ENCODE measurements at places on chromosomes 12 and 14.

GRCh38 chr12:133222211-133222610 is 13.5 kb downstream of the ANHX start:
- no peak for DNase-seq

GRCh38 chr12:45235087-45236025 is 19.5 kb downstream of the ANO6 start:
- peak; percentile 66 for DNase-seq

DNA sequence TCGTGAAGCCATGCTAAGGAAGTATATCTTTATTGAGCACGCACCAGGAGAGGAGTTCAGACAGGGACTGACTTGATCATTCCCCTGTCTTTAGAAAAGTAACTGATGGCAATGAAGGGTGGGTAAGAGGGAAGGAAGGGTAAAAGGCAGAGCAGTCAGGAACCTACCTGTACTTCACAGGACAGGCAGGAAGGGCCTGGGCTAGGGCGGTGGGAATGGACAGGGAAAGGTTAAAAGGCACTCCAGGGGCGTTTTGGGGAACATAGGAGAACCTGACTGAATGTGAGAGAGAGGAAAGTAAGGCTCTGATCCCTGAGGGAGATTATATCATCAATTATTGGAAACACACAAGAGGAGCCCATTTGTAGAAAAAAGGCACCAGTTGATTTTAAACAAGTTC is 3.9 kb downstream of the SLC35E3 start:
- no peak for DNase-seq

DNA sequence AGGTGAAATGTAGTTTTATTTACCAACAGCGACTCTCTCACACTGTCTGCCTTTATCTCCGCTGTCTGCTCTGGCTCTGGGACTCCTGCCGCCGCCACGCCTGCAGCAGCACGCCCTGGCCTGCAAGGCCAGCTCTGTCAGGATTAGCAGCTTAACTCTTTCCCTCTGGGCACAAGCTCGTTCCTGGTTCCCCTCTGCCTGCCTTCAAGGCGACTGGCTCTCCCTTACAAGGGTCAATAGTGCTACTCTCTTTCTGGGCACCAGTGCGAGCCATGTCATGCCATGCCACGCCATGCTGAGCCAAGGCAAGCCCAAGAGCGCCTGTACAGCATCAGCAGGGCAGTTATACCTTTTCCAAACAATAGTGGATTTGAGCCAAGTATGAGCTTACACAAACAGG is 3.6 kb upstream of the CLEC2B start:
- DNase-seq, result no peak

GRCh38 chr14:21185491-21185890 is 29.6 kb upstream of the OR5AU1 start:
- peak; percentile 24 for DNase-seq

GRCh38 chr14:40599725-40600124 is 1007.0 kb upstream of the LRFN5 start:
- DNase-seq, result peak; percentile 34

DNA sequence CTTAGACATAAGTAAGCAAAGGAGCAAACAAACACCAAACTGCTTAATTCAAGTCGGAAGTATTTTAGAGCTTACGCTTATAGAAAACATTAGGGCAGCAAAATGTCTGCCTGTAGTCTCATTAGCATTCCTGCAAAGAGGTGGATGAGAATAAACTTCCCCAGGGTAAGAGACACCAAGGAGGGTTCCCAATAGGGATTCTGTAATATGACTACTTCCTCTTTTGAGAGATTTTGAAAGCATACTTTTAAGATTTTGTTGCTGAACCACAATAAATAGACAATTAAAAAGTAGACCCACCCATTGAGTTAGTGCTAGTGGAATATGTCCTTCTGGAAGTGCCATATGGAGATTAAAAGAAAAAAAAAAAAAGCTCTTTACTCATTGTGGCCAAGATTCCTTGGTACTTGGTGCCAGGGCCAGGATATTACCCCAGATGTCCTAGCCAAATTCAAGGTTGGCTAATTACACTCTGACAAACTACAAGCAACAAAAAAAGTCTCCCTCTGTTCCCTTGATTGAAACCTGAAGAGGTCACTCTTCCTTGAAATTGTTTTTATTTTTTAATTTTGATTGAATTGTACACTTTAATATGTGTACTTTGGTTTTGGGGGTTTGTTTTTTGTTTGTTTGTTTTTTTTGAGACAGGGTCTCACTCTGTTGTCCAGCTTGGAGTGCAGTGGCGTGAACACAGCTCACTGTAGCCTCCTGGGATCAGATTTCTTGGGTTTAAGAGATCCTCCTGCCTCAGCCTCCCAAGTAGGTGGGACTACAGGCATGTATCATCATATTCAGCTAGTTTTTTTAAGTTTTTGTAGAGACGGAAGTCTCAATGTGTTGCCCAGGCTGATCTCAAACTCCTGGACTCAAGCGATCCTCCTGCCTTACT is 8.7 kb downstream of the CLIP1 start:
- no peak for DNase-seq

DNA sequence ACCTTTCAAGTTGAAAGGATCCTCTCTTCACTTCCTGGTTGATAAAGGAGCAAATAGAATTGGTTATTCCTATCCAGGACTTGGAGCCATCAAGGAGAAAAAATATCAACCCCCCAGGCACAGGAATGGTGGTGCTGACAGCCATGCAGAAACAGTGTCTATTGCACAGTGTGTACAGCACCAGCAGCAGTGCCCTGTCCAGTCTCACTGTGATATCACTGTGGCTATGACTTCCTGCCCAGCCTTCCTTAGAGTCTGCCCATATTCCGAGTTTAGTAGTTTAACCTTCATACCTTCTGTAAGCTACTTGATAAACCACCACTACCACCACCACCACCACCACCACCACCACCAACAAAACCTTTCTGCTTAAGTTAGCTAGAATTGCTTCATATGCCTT is 45.1 kb upstream of the FERMT2 start:
- DNase-seq, result no peak

DNA sequence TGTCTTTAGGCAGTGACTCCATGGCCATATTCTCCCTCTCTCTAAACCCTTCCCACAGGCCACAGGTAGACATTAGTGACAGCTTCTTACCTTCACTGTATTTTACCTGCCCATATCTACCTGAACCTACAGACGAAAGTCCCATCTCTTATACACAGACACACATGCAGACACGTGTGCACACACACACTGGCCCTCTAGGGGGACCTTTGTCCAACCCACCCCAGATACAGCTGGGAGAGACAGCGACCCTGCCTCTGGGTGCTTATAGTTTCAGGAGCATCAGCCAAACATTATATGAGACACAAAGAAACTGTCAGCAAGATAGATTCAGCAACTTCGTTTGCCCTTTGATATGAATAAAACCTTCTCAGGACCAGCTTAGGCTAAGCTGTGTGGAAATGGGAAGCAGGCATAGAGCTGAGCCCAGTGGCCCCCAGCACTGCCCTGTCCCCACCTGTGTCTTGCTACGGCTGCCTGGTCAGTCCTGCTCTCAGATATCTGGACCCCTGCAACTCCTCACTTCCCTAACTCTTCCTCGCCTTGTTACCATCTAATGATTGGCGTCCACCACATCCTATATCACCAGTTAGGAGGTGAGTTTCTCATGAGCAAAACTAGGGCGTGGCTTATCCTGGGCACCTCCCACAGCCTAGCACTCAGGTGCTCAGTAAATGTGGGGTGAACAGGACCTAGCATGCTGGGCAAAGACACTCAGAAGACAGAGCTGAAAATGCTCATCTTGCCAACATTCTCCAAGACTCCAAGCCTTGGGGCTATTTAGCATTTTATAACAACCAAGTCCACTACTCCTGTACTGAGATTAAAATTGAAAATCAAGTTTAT is 12.0 kb upstream of the CD9 start:
- DNase-seq, result no peak

GRCh38 chr12:82866227-82866775 is 179.6 kb downstream of the TMTC2 start:
- no peak for DNase-seq

GRCh38 chr12:3658327-3659163 is 94.4 kb downstream of the CRACR2A start:
- DNase-seq, result peak; percentile 36

- DNase-seq, result no peak
These were observed 1197.9 kb upstream of the SEL1L start for GRCh38 chr14:82731526-82731925.

- no peak for DNase-seq
These were observed 7.0 kb upstream of the HOXC12 start for GRCh38 chr12:53947743-53948142.

DNA sequence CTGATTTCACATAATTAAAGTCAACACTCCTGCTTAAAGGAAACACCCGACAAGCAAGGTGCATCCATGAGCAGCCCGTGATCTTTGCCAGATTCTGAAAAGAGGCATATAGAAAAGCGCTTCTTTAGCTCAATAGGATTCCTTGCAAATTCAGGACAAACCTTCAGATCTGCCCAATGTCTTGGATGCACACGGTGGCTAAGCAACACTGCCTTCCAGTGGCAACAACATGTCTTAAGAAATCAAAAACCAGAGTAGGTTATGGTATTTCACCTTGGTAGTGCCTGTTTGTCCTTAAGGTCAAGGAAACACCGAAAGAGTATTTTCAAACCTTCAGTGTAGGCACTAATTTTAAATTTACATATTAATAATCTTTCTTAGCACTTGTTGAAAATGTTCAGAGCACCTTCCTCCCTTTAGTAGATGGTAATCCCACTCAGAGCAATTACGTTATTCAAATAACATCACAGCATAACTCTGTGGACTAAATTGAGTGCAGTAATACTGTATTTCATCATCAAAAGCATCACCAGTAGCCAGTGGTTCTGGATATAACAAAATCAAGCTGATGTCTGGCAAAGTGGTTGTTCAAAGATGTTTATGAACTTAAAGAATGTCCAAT is 58.0 kb upstream of the CDKN3 start:
- DNase-seq, result peak; percentile 42

DNA sequence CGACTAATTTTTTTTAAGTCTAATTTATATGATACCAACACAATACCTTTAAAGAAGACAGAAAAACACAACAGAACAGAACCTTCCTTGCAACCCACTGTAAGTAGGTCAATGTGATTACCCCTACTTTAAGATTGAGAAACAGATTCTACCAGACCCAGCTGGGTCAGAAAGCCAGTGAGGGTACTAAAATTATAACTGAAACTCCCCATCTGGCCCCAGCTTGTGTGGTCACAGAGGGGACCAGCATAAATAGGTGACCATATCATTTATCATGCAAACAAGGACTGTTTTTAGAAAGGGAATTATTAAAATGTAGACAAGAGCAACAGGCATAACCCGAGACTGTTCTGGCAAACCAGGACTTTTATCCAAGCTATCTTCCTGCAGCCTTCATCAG is 30.1 kb upstream of the FRMD6 start:
- no peak for DNase-seq

DNA sequence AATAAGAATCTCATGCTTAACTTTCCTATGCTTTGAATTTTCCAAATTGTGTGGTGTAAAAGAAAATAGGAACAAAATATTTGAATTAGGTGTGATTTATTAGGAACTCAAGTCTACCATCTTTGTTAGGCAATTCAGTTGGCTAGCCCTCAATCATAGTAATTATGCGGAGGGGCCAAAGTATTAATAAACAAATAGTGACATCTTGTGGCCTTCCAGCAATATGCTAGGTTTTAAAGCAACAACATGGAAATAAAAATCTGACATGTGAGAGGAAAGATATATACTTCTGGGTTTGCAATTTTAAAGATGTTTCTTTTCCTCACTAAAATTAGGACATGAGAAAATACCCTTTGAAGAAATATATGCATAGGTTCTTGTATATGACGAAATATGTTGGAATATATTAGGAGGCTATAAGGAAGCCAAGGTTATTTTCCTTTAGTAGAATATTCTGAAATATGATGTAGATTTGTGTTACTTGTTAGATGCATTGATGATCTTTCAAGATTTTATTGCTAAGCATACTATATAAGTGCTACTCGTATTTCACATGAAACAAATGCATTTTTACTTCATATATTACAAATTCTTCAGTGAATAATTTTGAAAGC is 200.4 kb downstream of the PTPRO start:
- peak; percentile 51 for DNase-seq

DNA sequence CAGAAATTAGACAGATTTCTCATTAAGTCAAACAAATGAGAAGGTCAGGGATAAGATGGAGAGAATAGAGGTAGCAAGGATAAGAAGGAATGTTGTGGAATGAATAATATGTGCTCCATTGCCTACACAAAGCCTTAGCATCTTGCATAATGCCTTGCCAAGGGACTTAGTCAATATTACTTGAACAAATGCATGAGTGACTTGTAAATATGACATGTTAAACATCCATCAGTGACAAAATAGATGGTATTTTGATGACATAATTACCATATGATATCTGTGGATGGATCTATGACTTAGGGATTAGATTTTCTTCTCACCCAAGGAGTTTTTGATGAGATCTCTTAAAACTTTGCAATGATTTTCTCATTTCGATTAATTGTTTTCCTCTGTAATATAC is 194.1 kb upstream of the RASSF8 start:
- DNase-seq, result peak; percentile 34

DNA sequence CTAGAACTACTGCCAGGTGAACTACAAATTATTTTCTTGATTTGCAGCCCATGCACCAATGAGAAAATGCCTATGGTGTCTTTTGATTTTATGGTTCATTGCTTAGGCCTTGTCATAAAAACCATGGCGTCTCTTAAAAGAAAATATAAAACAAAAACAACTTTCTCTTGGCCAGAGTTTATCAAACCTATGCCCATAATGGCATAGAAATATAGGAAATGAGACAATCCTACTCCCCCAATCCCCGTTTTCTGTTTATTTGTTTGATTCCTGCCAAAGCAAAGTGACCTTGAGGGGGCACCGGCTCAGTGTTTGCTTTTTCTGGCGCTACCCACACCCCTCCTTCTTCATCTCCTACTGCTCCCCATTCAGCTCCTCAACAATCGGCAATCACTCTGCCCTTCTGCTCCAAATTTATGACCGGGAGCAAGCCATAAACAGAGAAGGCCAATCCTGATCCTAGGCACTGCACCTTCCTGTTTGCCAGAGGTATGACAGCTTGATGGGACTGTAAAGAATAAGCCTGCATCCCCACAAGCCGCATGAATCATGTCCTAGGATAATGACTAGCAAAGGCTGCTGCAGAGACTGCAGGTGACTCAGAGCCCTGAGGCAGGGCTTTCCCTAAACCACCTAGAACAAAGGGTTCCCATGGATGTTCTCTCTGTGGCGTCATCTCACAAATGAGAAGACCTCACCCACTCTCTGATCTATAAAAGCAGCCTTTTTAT is 874.9 kb downstream of the NRXN3 start:
- peak; percentile 68 for DNase-seq

GRCh38 chr14:105015905-105016304 is 5.0 kb downstream of the CDCA4 start:
- DNase-seq, result no peak

DNA sequence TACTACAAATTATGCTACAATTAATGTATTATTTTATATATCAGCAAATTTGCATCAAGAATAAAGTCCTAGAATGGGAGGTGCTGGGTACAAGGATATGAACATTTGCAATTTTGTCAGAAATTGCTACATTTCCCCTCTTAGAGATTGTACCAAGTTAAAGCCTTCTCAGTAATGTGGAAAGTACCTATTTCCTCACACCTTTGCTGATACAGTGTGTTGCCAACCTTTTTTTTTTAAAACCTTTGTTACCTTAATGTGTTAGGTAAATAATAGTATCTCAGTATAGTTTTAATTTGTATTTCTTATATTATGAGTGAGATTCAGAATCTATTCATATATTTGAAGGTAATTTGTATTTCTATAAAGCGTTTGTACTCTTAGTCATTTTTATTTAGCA is 95.4 kb upstream of the HIF1A start:
- no peak for DNase-seq

GRCh38 chr12:58773986-58774385 is 146.3 kb downstream of the LRIG3 start:
- no peak for DNase-seq

- no peak for DNase-seq
These were observed 11.3 kb downstream of the CS start for GRCh38 chr12:56288705-56289387.

- peak; percentile 64 for DNase-seq
These were observed 45.3 kb upstream of the ANO6 start for GRCh38 chr12:45170456-45171042.

All from fibroblast of skin of right biceps (primary cell).